ENCODE measurements at places on chromosomes 2 and 18.

- DNase-seq = no peak
Observed at GRCh38 chr2:113137827-113138226, 10.4 kb downstream of the IL1RN start.

GRCh38 chr18:6414723-6415417, at the start of gene L3MBTL4:
Gene L3MBTL4 (minus strand): TSS chr18:6414911. CDS start chr18:6311625, 103,286 bp downstream.
- DNase-seq = no peak

DNA sequence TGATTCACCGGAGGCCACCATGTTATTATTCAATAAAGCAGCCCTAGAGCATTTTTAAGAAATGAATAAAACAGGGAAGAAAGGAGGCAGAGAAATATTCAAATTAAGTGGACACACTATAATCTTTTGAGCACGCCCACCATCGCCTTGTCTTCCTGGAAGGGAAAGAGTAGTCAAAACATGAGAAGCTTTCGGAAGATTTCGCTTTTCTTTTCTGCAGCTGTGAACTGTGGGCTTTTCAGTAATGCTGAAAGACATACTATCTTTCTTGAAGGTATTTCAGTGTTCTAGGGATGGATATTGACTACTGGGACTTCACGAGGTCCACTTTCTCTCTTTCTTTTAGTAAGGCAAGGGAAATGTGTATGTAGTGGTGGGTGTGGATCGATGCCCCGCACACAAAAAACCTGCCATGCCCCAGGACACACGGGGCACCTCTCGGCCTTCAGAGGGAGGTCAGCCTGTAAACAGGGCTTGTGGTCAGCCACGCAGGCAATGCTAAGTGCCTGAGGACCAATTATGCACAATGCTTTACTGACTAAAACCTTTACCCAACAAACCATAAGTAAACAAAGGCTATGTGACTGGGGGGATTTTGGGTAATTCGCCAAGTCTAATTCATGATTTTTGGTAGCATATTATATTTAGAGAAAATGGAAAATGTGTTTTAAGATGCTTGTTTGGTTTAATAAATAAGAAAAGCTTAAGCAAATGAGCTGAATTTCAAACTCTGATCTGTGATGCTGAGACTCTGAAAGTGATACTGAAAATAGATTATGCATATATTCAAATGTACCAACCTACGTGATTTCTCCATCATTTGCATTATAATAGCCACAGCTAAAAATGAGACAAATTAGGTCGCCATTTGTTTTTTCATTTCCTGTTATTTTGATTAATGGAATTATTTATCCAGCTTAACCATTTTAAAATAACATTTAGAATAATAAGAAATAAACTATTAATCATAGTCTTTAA, 130.5 kb downstream of the ZNF516 start:
- no peak for DNase-seq

GRCh38 chr2:171297956-171298355, 135.8 kb downstream of the METTL8 start:
- no peak for DNase-seq

DNA sequence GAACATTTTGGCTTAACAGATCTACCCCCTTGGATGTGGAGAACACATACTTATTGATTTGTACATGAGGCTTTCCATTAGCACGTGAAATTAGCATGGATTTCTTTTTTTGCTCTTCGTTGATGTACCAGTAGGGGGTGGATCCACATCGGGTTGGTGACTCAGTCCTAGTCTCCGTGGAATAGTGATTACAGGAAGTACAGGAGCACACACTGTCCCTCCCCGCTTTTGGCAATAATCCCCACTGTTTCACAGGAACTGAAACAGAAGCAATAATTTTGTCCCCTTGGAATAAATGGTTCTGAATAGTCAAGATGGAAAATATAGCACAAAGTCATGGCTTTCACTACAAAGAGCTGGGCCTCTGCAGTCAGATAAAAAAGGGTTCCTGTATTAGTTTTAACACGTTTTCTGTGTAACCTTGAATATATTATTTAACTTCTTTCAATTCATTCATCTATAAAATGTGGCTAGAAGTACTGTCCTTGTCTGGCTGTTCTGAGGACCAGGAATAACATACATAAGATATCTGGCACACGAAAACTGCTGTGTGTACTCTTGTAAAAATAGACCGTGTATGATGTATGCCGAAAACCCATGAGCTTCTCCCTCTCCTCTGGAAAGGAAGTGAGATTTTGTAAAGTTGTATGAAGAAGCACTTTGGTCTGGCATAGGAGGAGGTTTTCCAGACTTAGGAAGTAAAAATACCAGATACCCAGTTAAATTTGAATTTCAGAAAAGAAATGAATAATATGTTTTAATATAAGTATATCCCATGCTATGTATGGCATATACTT, 229.2 kb downstream of the GALR1 start:
- DNase-seq = peak; percentile 76

- no peak for DNase-seq
Observed at GRCh38 chr2:178152033-178152432, 39.8 kb downstream of the RBM45 start.

DNA sequence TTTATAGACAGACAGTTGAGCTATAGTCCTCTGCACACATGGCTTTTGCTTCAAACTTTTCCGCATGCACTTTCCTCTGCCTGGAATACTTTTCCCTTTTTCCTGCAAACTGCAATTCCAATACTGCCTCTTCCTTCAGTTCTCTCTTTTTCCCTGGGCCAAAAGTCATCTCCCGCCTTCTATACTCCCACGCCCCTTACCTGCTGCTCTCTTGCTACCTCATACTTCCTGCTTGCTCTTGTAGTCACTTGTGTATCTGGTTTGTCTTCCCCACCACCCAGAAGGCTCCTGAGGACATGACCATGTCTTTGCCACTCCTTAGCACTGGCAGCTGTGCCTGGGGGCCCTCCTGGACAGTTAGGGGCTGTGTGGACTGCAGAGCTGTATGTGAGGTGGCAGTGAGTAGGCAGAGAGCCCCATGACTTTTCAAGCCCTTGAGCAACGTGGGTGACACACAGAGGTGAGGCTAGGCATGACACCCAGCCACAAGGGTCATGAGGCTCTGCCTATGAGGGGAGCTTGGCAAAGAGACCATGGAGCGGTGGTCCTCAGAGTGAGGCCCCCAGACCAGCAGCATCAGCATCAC, 23.2 kb downstream of the SPEG start:
- no peak for DNase-seq

GRCh38 chr2:189328848-189329245, 112.4 kb upstream of the WDR75 start:
- DNase-seq = no peak

DNA sequence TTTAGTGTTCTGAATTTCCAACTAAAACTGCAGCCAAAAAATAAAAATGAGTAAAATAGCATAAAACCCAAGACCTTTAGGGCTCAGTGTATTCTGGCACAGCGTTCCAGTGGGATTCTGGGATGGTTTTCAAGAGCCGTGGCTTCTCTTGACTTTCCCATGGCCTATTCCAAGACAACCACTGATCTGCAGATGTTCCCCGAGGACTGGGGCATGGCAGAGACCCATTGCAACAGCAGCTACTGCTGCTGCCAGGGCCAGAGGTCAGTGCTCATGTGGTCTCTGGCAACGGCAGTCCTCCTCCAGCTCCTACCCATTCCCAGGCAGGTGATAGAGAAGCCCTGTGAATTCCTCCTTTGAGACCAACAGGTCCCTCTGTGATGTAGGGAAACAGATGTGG, 26.8 kb downstream of the TNP1 start:
- DNase-seq = peak; percentile 39

DNA sequence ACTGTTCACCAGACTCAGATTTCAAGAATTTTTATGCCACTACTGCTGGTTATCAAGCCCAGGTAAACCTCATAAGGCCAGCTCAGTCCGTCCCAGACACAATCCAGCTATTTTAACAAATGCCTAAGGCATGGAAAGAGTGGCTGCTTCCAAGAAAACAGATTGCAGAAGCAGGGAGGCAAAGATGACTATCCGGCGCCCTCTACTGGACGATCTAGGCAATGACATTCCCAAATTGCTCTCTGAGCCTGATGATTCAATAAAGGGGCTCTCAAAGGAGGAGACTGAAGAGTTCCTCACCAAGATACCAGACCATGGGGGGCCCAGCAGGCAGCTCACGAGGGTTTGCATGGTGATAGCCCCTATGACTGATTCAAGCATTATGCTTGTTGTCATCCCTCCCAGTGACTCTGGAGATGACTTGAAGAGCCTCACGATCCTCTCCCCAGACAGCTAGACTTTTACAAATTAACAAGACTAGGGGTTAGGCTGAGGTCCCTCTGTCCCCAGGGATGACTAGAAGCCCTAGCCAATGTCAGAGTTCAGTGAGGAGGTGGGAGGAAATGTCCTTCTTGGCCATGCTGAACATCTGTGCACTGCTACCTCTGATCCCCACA, 25.0 kb downstream of the SERPINB8 start:
- DNase-seq = no peak

GRCh38 chr2:47321411-47322031, 81.4 kb upstream of the MSH2 start:
- DNase-seq = no peak

- DNase-seq = no peak
Observed at GRCh38 chr18:66124394-66124793, 373.6 kb downstream of the CDH7 start.

GRCh38 chr2:142974288-142975024, 97.0 kb downstream of the KYNU start:
- no peak for DNase-seq

DNA sequence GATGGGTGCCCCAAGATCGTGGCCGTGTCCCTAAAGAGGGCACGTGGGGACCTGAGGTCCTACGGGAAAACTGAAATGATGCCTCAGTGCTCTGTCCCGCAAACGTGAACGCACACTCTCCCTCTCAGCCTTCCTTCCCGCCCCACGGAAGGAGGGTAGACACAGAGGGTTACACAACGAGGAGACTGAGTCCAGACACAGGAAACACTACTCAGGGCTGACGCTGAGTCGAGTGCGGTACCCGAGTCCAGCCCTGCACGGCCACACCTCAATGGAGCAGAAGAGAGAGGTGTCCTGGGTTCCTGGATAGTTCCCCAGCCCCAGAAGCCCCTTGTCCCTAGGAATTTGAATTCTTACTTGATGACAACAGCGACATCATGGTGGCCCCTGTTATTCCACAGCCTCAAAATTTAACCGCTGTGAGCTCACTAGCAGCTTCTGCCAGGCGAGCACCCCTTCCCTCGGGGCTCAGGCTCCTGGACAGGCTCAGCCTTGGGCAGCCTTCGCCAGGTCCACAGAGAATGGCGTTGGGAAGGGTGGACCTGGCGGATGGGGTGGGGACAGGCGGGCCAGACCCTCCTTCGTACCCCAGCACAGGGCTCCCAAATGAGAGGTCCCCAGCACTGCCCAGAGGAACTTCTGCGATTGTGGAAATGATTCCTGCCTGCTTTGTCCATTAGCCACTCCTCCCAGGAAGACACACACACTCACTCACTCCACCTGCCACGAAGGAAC, 980 bp upstream of the RNPEPL1 start:
- DNase-seq = no peak

- DNase-seq = no peak
Observed at GRCh38 chr2:145710303-145710702, 1190.4 kb upstream of the ZEB2 start.

GRCh38 chr2:200353874-200354273, 47.4 kb downstream of the SPATS2L start:
- DNase-seq = no peak

- no peak for DNase-seq
Observed at GRCh38 chr2:190462181-190462580, 54.0 kb downstream of the MFSD6 start.

DNA sequence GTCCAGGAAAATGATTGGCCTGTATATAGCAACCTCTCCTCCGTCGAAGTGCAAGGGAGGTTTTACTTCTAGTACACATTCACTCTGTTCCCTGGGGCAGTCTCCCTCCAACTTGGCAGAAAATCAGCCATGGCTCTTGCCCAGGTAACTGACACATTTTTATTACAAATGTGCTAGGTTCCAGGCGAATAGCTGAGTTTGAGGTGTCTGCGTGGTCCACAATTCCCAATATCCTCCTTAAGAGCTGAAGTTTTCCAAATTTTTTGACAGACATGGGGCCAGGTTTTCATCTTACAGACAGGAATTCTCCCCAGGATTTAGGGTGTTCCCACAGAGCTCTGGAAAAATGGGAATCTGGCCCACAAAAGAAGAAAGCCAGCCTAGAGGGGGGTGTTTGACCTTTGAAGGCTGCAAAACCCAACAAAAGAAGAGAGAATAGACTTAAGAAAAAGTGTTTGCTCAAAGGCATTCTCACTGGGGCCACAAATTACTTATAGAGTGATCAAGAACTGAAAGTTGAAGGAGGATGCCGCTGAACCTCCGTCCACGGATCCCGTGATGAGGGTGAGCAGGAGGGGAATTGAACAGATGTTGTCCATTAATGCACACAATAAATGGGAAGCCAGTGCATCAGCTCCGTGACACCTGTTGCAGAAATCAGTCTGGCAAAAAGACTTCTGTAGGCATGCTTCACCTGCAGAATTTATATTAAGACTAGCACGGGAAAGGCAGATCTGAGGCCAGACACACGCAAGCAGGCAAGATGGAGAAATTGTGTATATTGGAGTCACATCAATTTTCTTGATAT, 242.3 kb upstream of the COPS8 start:
- DNase-seq = no peak

DNA sequence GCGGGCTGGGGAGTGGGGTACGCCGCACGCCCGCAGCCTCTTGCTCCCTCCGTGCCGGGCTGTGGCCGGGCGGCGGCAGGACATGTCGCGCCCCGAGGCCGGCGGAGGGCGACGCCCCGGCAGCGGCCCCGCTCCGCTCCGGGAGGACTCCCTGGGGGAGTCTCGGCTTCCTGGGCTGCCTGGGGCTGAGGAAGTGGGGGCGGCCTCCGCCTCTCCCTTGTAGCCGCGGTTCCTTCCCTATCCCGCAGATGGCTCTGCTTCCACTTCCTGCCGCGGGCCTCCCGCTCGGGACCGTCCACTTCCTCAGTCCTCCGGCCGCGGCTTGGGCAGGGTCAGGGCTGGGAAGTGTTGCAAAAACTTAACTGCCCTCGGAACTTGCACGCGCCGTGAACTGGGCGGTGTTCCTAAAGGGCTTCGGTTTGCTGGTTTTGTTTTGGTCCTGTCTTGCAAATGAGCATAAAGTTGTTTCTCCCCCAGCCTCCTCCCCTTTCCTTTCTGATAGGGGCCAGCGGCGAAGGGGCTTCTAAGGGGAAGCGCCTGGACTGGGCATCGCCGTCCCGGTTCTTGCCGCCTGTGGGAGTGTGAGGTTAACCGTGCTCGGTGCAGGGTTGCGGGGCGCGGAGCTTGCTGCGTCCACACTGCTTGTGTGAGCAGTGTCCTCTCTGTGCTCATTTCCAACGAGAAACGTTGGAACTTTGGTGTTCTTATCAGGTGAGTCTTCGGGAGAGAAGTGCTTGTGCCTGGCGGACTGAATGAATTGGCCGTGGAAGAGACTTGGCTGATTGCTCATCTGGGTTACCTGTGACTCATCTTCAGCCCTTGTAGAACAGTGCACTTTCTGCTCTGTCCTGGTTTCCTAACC, 600 bp downstream of the RALB start:
- DNase-seq = peak; percentile 72

GRCh38 chr2:161141033-161141432, 19.2 kb upstream of the TANK start:
- DNase-seq = no peak

DNA sequence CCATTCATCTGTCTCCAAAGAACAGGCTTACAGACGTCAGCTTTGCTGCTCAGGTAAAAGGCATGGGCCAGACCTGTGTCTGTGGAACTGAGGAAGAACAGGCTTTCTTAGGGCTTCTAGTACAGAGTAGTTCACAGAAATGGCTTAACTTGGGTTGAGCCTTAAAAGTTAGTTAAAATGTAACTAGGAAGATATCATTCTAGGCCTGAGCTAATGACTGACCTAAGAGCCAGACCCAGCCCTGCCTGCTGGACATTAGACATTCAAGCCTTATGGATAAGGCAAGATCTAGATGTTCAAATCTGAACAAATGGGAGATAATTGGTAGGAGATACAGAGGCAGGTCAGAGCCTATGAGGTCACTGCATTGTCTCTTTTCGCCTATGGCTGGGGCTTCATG, 73.9 kb upstream of the SLC14A2 start:
- DNase-seq = no peak

Data from tibial nerve (tissue), 4 donors.